ENCODE measurements at places on chromosomes 16 and 17.
A peak's percentile ranks its signal among the peaks of the same experiment; 100 is the strongest.

DNA sequence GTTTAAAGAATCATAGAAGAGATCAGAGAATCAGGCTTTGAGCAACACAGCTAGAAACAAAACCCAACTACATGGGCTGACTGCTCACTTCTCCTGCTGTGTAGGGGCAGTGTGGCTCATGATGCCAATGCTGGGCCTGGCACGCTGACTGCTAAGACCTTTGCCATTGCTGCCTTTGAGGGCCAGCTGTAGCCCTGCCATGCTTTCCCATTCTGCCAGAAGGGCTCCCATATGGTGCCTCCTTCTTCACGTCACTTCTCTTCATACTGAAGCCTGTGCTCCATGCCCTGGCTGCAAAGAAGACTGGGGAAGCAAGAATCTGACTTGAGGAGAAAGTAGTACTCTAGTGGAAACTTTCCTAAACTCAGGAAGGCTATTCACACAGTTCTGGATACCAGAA, 232.9 kb downstream of the UTP18 start:
- DNase-seq = no peak

- no peak for DNase-seq
These were observed 28.0 kb downstream of the CTU2 start for GRCh38 chr16:88734361-88734728.

GRCh38 chr16:13036600-13036999, 135.2 kb downstream of the SHISA9 start:
- DNase-seq = peak; percentile 25

GRCh38 chr17:65455972-65456343, 105.5 kb downstream of the AXIN2 start:
- DNase-seq = no peak

GRCh38 chr16:56327929-56328258, 97.5 kb downstream of the AMFR start:
- DNase-seq = no peak

DNA sequence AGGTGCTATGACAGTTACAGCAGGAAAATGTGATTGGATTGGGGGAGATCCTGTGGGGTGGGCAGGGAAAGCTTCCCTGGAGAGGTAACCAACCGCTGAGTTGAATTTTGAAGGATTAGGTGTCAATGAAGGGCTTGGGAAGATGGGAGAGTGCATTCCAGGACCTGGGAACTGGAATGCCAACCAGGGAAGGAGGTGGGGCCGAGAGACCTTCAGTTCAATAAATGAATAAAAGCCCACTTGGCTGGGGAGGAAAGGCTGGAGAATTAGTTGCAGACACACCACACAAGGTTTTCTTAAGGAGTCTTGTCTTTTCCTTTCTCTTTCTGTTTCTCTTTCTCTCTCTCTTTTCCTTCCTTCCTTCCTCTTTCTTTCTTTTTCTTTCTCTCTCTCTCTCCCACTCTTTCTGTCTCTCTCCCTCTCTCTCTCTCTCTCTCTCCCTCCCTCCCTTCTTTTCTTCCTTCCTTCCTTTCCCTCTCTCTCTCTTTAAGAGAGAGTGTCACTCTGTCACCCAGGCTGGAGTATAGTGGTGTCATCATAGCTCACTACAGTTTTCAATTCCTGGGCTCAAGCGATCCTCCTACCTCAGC, 3.3 kb downstream of the USP43 start:
- no peak for DNase-seq

GRCh38 chr17:31533546-31534155, 142.2 kb downstream of the RAB11FIP4 start:
- DNase-seq = no peak

GRCh38 chr17:55163408-55163807, 101.4 kb upstream of the HLF start:
- DNase-seq = no peak

DNA sequence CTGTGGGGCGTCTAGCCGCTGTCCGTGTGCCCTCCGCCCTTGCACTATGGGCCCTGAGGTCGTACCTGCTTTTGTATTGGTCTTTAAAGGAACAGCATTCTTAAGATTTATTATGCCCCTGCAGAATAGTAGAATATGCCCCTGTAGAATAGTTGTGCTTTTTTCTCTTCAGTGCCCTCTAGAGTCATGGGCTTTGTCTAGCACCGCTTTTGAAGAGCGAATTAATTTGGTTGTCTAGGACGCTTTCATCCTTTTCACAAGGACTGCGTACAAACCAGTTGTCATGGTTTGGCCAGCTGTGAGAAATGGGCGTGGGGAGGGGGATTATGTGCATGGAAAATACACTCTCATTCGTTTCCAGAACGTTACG, 621 bp downstream of the CEP95 start:
- no peak for DNase-seq

DNA sequence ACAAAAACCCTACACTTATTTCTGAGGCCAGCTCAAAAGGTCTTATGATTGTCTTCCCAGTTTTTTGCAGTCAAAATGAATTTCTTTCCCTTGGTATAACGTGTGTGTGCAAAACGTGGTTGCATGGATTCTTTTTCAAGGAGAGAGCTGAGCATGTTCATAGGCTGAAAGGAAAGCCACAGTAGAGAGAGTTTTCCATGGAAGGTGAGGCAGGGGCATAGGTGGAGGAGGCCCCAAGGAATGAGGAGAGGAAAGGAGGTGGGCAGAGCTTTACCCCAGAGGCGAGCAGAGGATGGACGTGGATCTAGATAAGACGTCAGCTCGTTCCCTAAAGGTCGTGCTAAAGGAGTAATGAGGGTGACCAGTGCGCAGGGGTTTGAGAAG, 22.8 kb downstream of the TRPV2 start:
- DNase-seq = no peak

GRCh38 chr17:56891751-56892150, 22.1 kb downstream of the TRIM25 start:
- DNase-seq = no peak

GRCh38 chr17:57144567-57144966, 59.5 kb downstream of the AKAP1 start:
- DNase-seq = no peak

DNA sequence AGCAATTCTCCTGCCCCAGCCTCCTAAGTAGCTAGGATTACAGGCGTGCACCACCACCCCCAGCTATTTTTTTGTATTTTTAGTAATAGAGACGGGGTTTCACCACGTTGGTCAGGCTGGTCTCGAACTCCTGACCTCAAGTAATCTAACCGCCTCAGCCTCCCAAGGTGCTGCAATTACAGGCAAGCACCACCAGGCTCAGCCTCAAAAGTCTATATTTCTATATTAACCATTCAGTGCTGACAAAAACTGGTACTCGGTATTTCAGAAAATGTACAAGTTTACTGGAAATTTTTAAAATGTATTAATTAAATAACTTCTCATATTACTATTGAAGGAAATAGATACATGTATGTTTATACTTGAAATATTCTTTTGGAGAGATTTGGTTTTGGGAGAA, 1.4 kb upstream of the HEXD start:
- no peak for DNase-seq

DNA sequence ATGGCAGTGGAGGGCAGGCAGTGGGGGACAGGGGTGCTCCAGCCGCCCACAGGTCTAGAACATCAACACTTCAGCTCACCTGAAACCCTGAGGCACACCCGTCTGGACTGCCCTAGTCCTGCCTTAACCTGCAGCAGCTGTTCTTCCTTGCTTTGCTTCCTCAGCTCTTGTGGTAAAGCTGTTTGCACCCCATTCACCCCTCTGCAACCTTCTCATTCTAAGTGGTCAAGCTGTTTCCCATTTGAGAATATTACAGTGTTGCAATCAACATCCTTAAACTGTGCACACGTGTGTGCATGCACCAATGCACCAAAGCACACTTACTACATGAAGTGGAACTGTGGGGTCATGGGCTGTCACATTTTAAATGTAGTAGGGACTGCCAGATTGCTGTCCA, 32.4 kb downstream of the SCNN1B start:
- no peak for DNase-seq

DNA sequence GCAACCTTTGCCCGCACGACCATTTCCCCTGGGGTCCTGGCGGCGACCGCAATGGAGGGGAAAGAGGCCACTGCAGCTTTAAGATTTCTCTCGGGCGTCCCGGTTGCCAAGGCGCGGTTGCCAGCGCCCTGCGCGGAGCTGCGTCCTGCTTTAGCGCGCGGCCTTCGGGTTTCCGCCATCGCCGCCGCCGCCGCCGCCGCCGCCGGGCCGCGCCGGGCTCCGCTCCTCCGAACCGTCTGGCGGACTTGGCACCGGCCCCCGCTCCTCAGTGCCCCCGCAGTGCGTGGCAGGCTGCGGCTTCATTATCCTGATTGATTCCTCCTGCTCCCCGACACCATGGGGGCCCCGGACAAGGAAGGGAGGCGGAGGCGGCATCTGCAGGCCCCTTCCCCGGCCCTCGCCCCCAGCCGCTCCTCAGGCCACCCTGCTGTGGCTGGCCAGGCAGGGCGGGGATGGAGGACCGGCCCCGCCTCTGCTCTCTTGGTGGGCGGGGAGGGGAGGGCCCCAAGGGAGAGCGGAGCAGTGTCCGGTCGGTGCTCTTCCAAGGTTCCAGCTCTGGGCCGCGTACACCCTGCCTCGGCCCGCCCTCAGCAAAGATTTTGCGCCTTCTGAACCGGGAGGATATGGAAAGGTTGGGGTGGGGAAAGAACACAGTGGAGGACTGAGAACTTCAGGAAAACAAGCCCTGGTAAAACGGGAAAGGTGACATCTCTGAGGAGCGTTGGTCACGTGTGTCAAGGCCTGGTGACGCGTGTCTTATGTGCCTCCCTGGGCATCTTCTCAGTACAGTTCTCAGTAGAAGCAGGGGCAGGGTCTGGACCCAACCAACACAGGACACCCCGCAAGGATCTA, 34.0 kb downstream of the NEUROD2 start:
- DNase-seq = peak; percentile 90

DNA sequence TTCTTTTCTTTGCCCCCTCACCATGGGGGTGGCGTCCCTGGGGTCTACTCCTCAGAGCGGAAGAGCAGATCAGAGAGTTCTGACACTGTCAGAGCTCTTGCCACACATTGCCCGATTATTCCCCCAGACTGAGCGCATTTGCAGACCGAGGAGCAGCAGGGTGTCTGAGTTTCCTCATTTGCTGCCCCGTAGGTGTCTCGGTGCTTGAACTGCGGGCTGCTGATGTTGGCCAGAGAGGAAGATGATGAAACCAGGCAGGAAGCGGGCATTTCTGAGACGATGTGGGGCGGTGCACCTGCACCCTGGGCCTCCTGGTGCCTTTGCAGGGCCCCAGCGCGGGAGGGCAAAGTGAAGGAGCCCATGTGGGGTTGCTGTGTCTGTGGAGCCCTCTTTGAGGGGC, 55.2 kb downstream of the ARSG start:
- DNase-seq = no peak

DNA sequence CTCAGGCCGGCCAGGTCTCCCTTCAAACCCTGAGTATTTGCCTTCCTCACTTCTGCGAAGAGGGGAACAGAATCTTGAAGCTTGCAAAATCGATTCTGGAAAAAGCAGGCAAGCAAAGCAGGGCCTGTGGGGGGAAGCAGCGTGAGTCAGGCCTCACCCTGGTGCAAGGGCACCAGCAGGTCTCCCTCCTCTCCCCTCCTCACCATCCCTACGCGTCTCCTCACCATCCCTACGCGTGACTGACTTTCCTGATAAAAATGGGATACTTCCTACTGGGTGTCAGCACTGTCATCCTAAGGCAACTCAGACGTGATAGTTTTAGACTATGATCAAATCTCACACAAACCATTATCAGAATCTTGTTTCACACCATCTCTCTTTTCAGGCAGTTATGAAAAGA, 12.1 kb downstream of the CMTM3 start:
- no peak for DNase-seq

DNA sequence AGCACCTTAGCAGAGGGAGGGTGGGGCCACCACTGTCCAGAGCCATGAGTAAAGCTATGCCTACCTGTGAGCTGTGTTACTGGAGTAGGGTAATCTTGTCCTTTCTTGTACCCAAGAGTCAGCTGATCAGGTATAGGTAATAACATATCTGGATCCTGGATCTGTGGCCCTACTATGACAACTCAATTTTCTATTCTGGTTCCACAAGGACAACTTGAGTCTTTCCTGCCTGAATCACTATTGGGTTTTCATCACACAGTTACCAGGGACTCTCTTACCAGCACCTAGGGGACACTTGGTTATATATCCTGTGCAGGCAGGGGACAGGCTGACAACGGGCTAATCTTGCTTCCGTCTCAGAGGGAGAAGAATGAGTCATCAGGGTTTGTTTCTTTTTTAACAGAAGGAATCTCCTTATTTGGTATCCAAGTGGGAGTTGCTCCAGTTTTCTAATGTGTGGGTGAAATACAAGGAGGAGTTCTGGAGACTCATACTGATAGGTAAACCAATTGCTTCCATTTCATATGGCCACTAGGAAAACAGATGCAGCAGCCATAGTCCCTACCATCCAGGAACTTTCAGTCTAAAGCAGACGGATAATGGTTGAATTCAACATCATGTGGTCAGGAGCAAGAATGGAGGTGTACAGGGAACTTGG, 6.8 kb downstream of the ZNF267 start:
- DNase-seq = no peak

DNA sequence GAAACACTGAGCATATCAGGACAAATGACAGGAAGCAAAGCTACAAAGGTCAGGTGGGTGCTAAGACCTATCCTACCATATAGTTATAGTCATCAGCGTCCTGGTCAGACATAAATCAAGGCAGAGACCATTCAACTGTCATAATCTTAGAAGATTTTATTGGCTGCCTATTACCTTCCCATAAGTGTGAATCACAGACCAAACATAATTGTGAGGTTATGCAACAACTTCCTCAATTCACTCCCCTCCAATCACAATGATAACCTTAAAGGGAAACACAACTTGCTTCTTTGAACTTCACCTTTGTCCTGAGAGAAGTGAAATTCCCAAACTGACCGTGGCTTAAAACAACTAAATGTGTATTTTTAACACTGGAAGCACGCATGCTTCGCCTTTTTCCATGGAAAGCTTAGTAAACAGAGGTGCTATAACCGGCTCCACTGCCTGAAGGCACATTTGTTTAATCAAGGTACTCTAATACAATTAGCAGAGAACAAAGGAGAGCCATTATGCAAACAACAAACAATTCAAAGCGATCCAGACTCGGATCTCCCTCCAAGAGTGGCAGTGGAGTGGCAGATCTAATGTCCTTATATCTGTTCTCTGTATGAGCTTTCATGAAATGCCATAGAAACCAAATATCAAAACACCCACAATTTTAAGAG, 84.9 kb downstream of the TMEM114 start:
- DNase-seq = no peak

DNA sequence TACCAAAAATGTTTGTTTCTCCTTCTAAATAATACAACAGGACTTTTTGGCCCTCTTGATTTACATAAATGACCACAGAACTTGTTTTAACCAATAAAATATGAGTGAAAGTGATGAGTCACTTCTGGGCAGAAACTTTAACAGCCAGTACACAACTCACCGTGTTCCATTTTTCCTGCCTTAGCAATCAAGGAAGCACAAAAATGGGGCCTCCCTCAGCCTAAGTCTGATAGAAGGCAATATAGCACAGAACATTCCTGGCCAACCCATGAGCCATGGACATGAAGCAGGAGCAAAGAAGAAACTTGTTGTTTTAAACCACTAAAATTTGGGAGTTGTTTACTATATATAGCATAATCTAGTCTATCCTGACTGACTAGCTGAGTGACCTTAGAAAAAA, 61.1 kb upstream of the MTMR4 start:
- DNase-seq = no peak
